ENCODE measurements at places on chromosomes 6 and 20.
A peak's percentile ranks its signal among the peaks of the same experiment; 100 is the strongest.

GRCh38 chr6:13472976-13473767 is 14.2 kb downstream of the GFOD1 start:
- no peak for DNase-seq

- DNase-seq: no peak
Observed at GRCh38 chr6:87274660-87275274, 47.6 kb upstream of the SMIM8 start.

DNA sequence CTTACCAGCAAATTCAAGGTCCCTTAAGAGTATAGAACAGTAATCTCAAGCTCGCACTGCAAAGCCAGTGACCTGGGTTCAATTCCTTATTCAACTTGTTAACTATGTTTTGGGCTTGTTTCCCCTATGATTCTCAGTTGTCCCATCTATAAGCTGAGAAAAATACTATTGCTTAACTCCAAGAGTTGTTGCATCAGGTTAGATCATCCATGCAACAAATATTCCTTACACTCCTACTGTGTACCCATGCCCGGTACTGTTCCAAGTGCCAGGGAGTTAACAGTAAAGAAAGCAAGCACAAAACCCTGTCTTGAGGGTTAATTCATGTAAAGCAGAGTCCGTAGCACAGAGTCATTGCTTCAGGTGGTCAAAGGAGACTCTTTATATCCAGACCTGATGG is 247.3 kb downstream of the MAFB start:
- no peak for DNase-seq

DNA sequence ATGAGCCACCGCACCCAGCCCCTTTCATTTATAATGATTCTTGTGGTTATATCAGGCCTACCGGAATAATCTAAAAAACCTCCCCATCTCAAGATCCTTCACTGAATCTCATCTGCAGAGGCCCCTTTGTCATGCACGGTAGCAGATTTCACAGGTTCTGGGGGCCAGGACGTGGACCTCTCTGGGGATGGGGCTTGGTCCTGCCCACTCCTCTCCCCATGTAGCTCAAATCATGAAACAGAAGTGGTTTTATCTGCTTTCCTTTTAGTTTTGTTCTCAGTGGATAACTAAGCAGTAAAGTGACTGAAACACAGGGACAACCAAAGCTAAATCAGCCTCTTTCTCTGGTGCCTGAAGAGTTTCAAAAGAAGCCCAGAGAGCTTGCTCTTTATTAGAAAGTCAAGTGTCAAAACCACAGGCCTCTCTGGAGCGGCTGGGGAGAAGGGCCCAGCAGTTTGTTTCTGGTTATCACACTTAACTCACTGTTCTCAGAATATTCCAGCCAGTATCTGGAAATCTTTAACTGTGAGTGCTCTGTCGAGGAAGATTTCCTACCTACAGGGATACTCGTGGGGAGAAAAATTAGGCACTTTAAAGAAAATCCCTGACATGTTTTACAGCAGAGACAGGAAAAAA is 60.6 kb upstream of the FAM184A start:
- no peak for DNase-seq

- no peak for DNase-seq
Observed at GRCh38 chr6:37582306-37582705, 82.6 kb upstream of the CCDC167 start.

DNA sequence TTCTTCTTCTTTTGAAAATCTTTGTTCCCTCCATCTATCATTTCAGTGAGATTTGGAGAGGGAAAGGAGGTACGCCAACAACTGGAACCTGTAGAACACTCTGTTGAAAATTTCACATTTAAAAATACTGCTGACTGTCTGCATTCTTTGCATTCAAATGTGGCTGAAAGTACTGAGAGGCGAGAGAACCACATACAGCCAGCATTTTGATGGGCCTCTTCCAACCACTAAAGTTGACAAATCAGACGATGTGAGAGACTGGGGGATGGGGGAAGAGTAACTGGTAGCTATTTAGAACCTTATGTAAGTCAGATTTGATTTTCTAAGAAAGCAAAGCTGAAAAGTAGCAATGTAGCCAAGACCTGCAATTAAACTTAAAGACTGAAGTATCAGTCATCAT is 77.5 kb downstream of the FKBP5 start:
- DNase-seq: peak; percentile 96

DNA sequence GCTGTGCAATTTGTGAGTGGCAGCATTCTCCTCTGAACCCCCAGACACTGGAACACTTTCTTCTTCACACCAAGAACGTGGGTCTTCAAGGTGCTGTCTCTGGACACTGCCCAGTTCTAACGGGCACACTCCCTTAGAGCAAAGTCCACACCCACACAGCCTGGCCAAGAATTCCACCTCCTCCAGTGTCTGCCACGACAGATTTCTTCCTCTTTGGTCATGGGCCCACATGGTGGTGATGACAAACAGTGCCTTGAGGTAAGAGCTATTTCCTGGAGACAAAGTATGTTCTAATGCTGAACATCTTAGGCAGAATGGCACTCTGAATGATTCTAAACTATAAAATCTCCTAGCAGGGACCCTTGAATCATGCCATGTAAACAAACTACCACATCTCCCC is 25.5 kb upstream of the SSTR4 start:
- DNase-seq: no peak

DNA sequence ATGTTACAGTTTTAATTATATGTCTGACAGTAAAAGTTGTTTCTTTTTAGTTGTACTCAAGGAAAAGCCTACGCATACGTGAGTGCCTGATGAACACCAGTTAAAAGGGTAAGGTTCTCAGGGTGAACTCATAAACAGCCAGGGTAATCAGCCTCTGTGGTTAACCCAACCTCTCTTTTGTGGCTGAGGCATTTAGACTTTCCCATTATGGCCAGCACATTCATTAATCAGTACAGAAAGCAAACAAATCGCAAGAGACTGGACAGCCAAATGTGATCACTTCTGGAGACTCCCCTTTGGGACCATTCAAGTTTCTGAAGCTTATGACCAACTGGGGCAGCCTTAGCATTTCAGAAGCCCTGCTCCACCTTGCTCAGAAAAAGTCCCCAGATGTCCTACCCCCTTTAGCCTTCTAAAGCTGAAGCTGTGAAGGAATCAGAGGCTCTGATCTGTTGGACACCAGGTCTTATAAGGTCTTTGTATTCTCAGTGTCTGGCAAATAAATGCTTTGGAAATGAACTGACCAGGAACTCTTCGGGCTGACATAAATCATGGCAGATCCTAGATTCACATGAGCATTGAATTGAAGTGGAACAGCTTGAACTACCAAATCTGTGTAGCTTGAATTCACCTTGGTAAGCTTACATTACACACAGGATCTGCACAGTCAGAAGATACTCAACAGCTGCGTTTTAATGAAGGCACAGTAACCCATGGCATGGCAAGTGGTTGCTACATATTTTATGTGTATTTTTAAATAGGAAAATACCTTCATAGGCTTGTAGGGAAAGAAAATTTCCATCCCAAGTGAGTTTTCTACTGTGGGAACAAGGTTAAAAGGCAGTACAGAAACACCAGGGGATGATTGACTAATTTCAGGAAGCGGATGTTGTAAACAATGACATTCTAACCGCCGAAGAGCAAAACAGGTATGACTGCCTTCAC is 18.7 kb downstream of the IL20RA start:
- no peak for DNase-seq

DNA sequence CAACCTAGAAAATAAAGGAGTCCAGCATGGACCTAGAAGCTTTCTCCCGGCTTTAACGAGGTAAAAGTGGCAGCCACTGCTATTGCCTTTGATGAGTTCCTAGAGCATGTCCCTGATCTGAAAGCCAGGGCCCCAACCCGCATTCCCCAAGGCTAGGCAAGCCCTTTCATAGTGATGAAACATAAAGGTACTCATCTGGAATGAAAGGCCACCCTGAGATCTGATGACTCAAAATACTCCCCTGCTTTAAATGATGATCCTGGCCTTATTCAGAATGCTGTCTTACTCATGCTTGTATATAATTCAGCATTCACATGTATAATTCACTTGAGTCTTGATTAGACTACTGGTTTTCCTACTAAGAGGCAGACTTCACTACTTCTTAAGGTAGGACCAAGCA is 21.3 kb downstream of the TTPAL start:
- DNase-seq: peak; percentile 3

DNA sequence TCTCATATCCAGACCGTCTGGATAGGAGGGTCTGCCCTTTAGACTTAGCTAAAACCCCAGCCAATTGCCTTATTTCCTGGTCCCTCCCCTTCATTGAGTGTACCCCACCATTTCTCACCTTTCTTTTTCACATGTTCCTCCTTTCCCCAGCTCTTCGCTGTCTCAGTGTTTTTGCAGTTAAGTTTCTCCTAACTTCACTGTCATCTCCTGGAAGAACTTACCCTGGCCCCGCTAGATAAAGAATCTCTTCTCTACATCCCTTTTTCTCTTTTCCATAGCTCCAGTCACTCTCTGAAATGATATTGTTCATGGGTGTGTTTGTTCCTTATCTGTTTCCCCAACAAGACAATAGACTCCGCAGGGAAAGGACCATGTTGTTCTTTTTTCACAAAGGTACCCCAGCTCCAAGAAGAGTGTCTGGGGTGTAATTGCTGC is 208.8 kb downstream of the TSHZ2 start:
- DNase-seq: no peak

DNA sequence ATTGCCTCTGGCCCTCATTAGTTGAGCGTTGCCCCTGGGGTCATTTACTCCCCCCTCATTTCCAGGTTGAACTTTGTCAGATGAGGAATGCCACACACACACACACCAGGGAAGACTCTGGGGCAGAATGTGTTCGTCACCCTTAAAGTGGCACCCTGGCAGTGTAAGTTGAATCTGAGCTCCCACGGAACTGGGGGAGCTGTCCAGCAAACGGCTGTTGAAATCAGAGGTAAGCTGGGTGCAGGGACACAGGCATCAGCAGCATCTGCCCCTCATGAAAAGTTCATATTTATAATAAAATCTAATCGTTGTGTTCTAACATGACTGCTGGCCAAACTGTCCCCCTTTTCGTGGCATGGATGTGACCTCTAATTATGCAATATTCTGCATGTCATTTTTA is 4.3 kb upstream of the MC3R start:
- no peak for DNase-seq

DNA sequence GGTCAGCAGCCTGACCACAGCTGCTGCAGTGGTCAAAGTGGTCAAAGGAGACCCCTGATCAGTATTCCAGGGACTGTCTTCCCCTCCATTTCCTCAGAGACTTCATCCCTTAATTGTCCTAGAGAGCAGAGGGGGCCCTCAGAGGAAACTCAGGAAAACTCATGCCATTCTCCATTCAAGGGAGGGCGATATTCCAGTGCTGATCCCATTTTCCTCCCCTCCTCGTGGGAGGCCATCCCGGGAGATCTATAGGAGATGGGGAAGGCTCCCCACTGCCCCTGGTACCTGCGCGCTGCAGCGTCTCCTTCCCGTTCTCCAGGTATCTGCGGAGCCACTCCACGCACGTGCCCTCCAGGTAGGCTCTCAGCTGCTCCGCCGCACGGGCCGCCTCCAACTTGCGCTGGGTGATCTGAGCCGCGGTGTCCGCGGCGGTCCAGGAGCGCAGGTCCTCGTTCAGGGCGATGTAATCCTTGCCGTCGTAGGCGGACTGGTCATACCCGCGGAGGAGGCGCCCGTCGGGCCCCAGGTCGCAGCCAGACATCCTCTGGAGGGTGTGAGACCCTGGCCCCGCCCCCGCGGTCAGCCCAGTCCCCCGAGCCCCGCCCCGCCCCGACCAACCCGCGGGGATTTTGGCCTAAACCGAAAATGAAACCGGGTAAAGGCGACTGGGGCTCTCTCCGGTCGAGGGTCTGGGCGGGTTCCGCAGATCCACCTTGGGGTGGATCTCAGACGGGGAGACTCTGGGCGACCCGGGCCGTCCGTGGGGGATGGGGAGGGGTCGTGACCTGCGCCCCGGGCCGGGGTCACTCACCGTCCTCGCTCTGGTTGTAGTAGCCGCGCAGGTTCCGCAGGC is 878 bp downstream of the HLA-C start:
- DNase-seq: peak; percentile 17
